Fibroblast of pulmonary artery (primary cell): ENCODE measurements at places on chromosomes 12 and 14.

DNA sequence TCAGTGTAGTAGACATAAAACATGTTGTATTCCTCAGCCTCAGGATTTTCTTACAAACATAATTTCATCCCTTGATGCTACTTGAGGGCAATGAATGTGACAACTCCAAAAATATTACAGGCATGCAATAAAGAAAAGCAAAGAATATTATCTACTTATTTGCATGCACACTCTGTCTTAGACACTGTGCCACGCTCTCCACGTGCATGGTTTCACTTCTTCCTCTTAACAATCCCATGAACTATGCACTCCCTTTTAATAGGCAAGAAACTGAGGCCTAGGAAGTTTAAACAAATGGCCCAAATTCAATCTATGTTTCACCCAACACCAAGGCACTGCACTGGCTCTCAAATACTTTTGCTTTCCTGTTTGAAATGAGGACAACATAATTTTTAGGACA lies 1.8 kb upstream of the PAH start:
- no peak for DNase-seq

DNA sequence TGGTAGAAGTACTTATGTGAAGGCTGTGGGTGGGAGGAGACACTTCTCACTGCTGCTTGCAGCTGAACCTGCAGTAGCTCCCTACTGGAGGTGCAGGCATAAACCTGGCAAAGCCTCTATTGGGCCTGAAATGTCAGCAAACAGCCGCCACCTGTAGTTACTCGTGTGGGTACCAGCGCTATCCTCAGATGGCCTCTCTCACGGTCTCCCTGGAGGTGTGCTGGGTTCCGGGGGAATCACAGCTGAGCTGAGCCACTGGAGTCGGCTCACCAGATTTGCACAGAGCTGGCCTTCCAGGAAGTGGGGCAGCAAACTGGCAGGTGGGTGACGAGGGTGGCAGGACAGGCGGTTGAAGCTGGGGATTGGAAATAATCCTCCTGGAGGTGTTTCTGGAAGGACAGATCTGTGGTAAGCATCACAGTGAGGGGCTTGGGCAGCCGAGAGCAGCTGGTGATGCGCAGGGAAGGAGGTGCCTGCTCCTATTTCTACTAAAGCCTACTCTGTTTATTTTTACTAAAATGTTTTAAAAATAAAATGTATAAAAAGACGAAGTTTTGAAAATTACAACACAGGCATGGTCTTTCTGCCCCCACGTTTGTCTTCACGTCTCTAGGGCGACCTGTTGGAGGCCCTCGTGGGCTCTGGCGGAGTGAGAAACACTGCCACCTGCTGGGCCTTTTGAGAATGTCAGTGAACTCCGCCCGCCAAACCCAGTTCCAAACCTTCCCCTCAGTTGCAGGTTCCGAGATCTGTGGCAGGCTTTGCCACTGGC lies 67.8 kb upstream of the PLEKHG3 start:
- DNase-seq, result peak; percentile 69

GRCh38 chr12:89353823-89354611 lies 1.7 kb upstream of the DUSP6 start:
- DNase-seq, result peak; percentile 74

GRCh38 chr14:83342590-83342989 lies 1808.9 kb upstream of the SEL1L start:
- DNase-seq, result no peak

DNA sequence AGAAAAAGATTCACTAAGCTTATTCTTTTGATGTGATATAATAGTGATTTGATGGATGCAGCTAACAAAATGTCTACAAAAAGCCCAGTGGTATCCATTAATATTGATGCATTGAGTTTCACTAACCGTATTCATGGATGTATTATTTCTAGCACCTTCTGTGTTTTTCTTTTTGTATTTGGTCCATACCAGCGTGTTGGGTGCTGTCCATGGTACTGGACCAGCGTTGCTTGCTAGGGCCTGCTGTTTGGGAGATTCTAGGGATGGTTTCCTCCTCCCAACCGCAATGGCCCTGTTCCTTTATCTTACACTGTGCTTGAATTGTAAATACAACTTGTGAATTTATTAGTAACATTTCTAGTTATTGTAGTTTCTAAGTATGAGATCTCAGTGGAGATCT lies 31.7 kb downstream of the ANO4 start:
- peak; percentile 73 for DNase-seq

- DNase-seq, result peak; percentile 20
Measured at GRCh38 chr14:32075672-32076277, 1.3 kb upstream of the ARHGAP5 start.

DNA sequence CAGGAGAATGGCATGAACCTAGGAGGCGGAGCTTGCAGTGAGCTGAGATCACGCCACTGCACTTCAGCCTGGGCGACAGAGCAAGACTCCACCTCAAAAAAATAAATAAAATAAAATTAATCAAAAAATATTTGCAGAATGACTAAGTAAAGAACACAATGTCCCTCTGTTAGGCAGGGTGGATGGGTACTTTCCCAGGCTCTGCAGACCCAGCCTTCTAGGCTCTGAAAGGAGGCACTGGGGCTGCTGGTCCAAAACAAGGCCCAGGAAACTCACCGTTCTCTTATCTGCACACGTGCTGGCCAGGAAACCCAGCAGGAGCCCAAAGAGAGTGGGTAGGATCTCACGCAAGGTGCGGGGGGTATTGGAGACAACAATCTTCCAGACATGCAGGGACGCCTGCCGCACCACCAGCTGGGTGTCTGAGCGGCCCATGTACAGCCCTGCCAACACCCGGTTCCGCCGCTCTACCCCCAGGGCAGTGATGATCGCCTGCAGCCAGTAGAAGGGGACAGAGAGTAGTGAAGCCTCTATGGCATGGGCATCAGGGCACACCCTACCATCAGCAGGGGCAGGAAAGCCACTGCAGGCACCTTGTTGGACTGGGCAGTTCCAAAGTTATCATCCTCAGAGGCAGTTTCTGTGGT lies 25.8 kb upstream of the RAB35 start:
- peak; percentile 44 for DNase-seq
